ENCODE measurements at places on chromosomes 1 and 21. TPM values are rescaled to one million over a fixed set of nuclear protein-coding genes. Genes with fewer than 3 reads are reported as not detected.

The SLC6A17 gene
- total RNA-seq: 0.16 TPM

The CD1B gene
- total RNA-seq: not detected

The HES5 gene
- total RNA-seq: 0.28 TPM

The KCNQ4 gene
- 0.31 TPM for total RNA-seq

The GJC2 gene
- 0.72 TPM for total RNA-seq

The CNTN2 gene
- not detected for total RNA-seq

The C1orf56 gene
- total RNA-seq: 3.9 TPM

The SYF2 gene
- 34.8 TPM for total RNA-seq

The CDC20 gene
- total RNA-seq: 0.32 TPM

The OR2L5 gene
- not detected for total RNA-seq

The MIXL1 gene
- not detected for total RNA-seq

The ABCG1 gene
- 88.2 TPM for total RNA-seq

The SLC30A10 gene
- 0.13 TPM for total RNA-seq

The SELL gene
- total RNA-seq: 0.77 TPM

The OR2T11 gene
- total RNA-seq: not detected

The PTPRU gene
- 6.0 TPM for total RNA-seq

The ARHGEF16 gene
- 1.1 TPM for total RNA-seq

The CD1D gene
- total RNA-seq: 1.1 TPM

The FGGY gene
- total RNA-seq: 45.3 TPM

The NHLH1 gene
- total RNA-seq: 0.46 TPM

The TP73 gene
- 0.22 TPM for total RNA-seq

The PGLYRP4 gene
- not detected for total RNA-seq

The RNF186 gene
- total RNA-seq: not detected

The MYOM3 gene
- 0.18 TPM for total RNA-seq

The MROH9 gene
- total RNA-seq: not detected

The TDRKH gene
- total RNA-seq: 5.5 TPM

The NBPF20 gene
- total RNA-seq: 2.1 TPM

The IL12RB2 gene
- total RNA-seq: 1.6 TPM

The DEPDC1 gene
- total RNA-seq: 0.35 TPM
